ENCODE measurements at places on chromosomes 3 and 15. TPM values are rescaled to one million over a fixed set of nuclear protein-coding genes. Genes with fewer than 3 reads are reported as not detected.

Gene SAMD7
- total RNA-seq = not detected

Gene CMTM8
- 6.0 TPM for total RNA-seq

Gene OCA2
- total RNA-seq = not detected

Gene FURIN
- total RNA-seq = 33.8 TPM

Gene ZNF80
- total RNA-seq = 0.17 TPM

Gene KATNBL1
- 30.4 TPM for total RNA-seq

Gene TMEM266
- 0.26 TPM for total RNA-seq

All from mucosa of gallbladder (tissue), 1 donor.